ENCODE measurements at places on chromosomes 16 and 17. TPM values are rescaled to one million over a fixed set of nuclear protein-coding genes. Genes with fewer than 3 reads are reported as not detected.

- no peak for DNase-seq
Measured at GRCh38 chr16:21611198-21611555, 11.8 kb downstream of the METTL9 start.

GRCh38 chr17:10729334-10730193, at the start of gene TMEM220:
TSS of gene TMEM220 (minus strand) at chr17:10730023. CDS start at chr17:10729851, 172 bp downstream.
- DNase-seq = peak; percentile 79

- DNase-seq = no peak
Measured at GRCh38 chr16:53201900-53202299, 147.1 kb downstream of the CHD9 start.

- DNase-seq = no peak
Measured at GRCh38 chr16:51497541-51498211, 346.6 kb upstream of the SALL1 start.

Gene CBX2
- polyA plus RNA-seq = 24.3 TPM

All from renal pelvis (tissue), 12 donors.